Prostate gland (tissue), 2 donors: ENCODE measurements at places on chromosomes 7 and 10. TPM values are rescaled to one million over a fixed set of nuclear protein-coding genes. Genes with fewer than 3 reads are reported as not detected.

GRCh38 chr7:149874644-149875028, 867 bp downstream of the ATP6V0E2 start:
- DNase-seq, result peak; percentile 73

GRCh38 chr7:82600531-82600930, 157.0 kb upstream of the CACNA2D1 start:
- no peak for DNase-seq

- no peak for DNase-seq
These were observed 313.8 kb upstream of the BMPER start for GRCh38 chr7:33591490-33591889.

DNA sequence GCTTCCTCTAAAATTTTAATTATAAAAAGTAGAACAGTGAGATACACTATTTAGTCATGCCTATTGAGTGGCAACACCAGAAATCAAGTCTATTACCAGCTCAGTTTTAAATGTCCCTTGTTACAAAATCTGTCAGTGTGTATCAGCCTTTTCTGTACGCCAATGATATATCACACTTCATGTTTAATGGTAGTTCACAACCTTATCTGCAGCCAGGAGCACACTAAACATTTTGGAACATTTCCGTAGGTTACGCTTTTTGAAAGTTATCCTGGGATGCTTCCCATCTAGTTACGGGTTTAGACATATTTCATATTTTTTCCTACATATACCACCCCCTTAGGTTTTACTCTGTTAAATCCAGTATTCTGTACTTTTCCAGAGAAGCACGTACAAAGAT, 5.4 kb downstream of the HNRNPA2B1 start:
- DNase-seq, result no peak

GRCh38 chr7:122299624-122300210, 4.8 kb downstream of the FEZF1 start:
- no peak for DNase-seq

- no peak for DNase-seq
These were observed 85.3 kb downstream of the ZNF33B start for GRCh38 chr10:42553064-42553407.

DNA sequence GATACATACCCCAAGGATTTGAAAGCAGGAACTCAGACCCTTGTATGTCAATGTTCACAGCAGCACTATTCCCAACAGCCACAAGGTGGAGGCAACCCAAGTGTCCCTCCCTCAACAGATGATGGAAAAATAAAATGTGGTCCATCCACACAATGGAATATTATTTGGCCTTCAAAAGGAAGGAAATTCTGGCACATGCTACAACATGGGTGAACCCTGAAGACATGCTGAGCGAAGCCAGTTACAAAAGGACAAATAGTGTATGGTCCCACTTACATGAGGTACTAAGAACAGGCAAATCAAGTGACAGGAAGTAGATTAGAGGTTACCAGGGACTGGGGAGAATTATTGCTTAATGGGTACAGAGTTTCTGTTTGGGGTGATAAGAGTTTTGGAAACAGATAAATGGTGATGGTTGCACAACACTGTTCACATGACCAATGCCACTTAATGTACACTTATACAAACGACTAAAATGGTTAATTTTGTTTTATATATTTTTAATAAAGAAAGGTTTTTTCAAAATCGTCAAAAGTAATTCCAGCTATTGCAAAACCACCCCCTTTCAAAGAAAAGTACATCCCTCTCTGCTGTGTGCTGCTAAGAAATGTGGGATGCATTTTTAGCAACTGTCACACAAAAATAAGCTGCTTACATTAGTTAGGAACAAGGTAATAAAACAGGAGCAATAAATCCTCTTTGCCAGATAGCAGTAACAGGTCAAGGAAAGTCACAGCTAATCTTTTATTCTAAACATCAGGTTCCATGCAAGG, 85.7 kb downstream of the GRB10 start:
- no peak for DNase-seq

DNA sequence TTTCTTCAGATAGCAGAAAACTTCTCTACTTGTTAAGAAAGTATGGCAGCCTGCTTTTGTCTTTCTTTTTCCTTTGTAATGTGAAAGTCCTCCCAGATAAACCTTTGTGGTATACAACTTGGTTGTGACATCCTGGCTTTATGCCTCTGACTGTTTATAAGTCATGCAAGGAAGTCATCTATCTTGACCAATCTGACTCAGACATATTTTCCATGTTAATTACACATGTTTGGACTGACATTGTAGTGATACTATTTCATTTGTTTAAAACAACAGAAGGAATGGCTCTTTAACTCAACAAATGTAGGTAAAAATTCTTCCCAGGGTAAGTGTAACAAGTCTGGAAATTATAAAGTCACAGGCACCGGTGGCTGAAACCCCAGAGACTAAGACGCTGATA, 341.6 kb upstream of the MEOX2 start:
- no peak for DNase-seq

GRCh38 chr10:59036311-59037017, 140.0 kb upstream of the PHYHIPL start:
- no peak for DNase-seq

UBE2D4 gene
- 22.0 TPM for total RNA-seq

GSTO2 gene
- total RNA-seq, result 37.3 TPM

C7orf33 gene
- total RNA-seq, result not detected

DNAH11 gene
- total RNA-seq, result 13.3 TPM

EIF5AL1 gene
- total RNA-seq, result 1.5 TPM
